ENCODE measurements at places on chromosomes 7 and 10. TPM values are rescaled to one million over a fixed set of nuclear protein-coding genes. Genes with fewer than 3 reads are reported as not detected.

The PDE1C gene
- 5.9 TPM for total RNA-seq

- DNase-seq = no peak
Measured at GRCh38 chr7:116806046-116806944, 56.1 kb upstream of the CAPZA2 start.

DNA sequence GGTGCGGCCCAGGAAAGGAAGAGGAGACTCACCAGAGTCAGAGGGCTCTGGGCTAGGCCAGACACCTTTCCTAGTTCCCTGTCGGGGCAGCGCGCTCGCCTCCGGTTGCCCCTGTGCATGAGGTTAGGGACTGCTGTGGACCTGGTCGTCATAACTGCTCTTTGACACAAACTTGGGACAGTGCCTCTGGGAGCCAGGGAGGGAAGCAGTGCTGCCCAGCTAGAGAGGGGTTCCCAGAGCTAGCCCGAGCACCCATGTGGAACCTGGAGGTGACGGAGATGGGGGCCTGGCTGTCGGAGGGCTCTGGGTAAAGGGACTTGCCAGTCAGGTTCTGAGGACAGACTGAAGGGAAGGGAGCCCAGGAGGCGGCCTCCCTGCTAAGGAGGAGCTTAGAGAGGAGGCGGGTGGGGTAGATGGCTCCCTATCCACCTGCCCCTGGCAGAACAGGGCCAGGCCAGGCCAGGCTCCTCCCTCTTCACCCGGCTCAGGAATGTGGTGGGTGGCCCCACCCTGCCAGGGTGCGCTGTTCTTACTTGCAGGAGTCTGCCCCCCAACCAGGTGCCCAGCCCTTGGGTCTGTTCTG is 29.7 kb downstream of the AGAP3 start:
- no peak for DNase-seq

DNA sequence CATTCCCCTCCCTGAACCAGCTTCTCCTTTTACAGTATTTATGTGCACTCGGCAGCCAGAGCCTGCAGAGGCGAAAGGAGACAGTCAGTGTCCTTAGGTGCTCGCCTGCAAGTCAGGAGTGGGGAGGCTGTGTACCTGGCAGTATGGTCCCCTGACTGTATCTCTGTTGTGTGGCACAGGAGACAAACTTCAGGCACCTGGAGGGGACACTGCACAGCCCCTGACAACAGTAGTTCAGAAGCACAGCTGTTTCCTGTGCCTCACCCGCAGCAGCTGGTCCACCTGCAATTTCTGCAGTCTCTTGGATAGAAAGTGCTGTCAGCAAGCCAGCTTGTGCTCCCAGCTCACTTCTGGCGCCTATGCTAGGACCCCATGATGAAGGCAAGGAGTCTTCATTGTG is 73.4 kb upstream of the LAMB4 start:
- no peak for DNase-seq

The GPR22 gene
- not detected for total RNA-seq

The SOSTDC1 gene
- total RNA-seq = 1.6 TPM

- DNase-seq = no peak
Measured at GRCh38 chr7:631964-632830, 94.3 kb upstream of the DNAAF5 start.

GRCh38 chr7:79761876-79762429 is 308.5 kb upstream of the MAGI2 start:
- no peak for DNase-seq

DNA sequence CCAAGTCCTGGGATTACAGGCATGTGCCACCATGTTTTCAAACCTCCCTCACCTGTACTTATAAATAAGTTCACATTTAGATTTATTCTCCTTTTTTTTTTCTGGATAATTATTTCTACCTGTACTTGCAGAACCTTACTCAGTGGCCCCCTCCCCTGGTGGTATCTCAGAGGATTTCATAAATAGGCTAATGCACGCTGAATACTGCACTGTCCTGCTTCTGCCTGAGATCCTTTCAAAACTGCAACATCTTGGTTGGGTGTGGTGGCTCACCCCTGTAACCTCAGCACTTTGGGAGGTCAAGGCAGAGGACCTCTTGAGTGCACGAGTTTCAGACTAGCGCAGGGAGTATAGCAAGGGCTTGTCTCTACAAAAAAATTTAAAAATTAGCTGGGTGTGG is 4.6 kb upstream of the BLVRA start:
- DNase-seq = no peak

DNA sequence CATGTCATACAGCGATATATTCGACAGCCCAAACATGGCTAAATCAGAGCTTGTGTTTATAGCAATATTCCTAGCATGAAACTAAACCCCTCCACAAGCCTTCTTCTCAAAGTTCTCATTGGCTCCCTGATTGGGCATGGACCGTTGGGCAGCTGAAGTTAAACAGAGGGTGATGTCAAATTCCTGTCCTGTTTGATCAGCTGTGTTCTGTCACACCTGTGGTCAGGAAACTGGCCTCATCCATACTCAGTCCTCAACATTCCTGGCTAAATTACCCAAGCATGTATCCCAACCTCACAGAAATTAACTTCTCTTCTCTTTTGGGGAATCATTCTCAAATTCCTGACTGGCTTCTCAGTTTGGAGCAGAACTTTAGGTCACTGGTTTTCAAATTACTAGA is 107.9 kb downstream of the ODAD2 start:
- no peak for DNase-seq

The POLD2 gene
- total RNA-seq = 40.5 TPM

The TYW1B gene
- total RNA-seq = 2.5 TPM

DNA sequence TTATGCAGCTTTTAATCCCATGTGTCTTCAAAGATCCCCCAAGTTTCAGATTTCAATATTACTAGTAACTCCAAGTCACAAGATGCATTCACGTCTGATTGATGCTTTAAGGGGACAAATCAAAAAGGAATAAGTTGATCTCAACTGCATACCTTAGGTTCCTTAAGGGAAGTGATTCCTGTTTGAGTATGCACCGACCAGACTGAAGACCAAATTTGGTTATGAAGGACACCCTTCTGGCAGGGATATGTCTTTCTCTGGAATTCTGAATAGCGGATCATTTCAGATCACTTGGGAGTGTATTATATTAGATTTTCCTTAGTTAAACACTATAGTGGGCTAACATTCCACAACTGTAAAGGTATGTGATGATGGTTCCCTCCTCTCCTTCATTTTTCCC is 4.3 kb downstream of the KIF5B start:
- DNase-seq = no peak

The OR6B1 gene
- not detected for total RNA-seq

GRCh38 chr10:96678725-96679124 is 41.6 kb downstream of the PIK3AP1 start:
- no peak for DNase-seq

GRCh38 chr7:55164527-55164926 is 145.7 kb downstream of the EGFR start:
- DNase-seq = no peak

The EGFR gene
- 38.9 TPM for total RNA-seq

DNA sequence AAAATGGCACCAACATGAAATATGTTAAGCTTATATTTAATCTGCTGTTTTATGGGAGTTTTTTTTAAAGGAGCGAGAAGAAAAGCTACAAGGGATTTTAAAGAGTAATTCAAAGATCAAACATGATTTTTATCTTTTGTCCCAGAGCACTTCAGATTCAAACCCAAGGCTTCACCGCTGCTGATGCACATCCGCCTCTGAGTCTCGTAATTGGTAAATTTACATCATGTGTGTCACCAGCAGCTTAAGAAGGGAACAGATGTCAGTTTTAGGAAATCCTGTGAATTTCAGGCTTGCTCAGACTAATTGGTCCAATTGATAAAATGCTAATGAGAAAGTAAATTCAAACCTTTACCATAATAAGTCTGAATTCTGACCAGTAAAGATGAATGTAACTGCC is 406.3 kb downstream of the GFRA1 start:
- no peak for DNase-seq

DNA sequence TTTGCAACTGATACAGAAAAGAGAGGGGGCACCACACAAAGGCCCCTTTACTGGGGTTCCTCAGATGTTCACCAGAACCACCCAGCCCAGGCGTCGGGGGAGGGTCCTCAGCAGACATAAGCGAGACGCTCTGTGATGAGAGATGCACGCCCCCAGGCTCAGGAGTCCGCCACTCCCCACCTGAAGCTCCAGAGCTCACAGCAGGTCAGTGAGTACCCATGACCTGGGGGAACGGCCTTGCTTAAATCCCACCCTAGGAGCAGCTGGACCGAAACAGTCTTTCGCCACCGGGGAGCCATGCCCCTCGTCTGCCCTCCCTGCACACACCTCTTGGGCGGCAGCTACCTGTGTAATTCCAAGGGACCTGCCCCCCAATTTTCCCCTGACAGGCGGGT is 2.8 kb downstream of the CRYGN start:
- DNase-seq = peak; percentile 62

GRCh38 chr10:102324061-102324460 is 71.4 kb upstream of the NFKB2 start:
- DNase-seq = no peak

The GRM3 gene
- total RNA-seq = not detected

- DNase-seq = no peak
Measured at GRCh38 chr7:132450188-132450587, 126.1 kb downstream of the PLXNA4 start.

The AKR1C8 gene
- total RNA-seq = not detected

DNA sequence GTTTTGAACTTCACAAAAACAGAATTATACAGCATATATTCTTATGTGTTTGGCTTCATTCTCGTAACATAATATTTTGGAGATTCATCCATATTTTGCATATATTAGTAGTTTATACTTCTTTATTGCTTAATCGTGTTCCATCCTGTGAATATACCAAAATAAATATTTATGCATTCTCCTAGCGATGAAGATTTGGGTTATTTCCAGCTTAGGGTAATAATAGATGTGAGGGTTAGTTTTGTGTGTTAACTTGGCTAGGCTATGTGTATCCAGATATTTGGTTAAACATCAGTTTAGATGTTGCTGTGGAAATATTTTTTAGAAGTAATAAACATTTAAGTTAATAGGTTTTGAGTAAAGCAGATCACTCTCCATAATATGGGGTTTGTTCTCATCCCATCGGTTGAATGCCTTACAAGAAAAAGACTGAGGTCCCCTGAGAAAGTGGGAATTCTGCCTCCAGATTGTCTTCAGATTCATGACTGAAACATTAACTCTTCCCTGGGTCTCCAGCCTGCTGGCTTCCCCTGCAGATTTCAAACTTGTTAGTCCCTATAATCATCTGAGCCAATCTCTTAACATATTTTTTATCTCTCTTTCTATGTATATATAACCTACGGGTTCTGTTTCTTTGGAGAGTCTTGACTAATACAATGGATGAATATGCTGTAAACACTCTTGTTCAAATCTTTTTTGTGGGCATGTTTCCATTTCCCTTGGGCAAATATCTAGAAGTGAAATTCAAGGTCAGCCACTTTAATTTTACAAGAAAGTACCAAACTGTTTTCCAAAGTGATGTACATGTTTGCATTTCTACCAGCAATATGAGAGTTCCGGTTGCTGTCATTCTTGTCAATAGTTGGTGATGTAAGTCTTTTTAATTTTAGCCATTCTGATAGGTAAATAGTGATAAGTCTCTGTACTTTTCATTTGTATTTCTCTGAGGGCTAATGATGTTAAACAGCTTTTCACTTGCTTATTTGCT is 48.7 kb downstream of the PDK4 start:
- DNase-seq = no peak

GRCh38 chr10:1706711-1707110 is 30.6 kb downstream of the ADARB2 start:
- no peak for DNase-seq

GRCh38 chr7:112997831-112998230 is 88.8 kb downstream of the GPR85 start:
- DNase-seq = no peak

The ANKRD30A gene
- not detected for total RNA-seq

- no peak for DNase-seq
Measured at GRCh38 chr10:17989908-17990767, 38.4 kb downstream of the SLC39A12 start.

DNA sequence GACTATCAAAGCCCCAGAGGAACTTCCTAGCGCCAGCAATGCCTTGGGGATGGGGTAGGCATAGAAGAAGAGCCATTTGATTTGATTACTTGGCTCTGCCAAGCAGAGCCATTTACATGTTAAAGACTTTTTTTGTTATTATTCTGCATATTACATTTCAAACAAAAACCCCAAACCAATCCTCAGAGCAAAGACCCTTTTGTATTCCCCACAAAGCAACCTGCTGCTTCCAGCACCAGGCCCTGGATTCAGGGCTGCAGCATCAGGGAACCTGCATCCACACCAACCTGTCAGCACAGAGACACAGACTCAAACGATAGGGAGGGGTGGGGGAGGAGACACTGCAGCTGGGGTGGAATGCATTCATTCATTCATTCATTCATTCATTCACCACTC is 73.2 kb downstream of the GRID1 start:
- DNase-seq = peak; percentile 19

- no peak for DNase-seq
Measured at GRCh38 chr10:93068411-93069244, 5.1 kb upstream of the CYP26A1 start.

DNA sequence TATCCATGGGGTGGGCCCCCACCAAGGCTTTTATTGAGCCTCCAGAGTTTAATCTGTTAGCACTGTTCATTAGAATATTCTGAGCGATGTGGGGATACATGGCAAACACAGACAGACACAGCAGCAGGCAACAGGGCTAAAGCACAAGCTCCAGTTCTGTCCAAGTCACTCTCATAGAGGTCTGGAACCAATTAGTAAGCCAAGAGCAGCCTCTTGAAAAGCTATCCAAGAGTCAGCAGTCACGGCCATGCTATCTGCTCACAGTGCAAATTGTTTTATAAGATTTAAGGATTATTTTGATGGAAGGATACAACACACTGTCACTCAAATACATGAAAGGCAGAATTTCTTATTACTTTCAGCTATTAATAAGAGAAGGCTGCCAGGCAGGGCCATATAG is 86.4 kb upstream of the DGKB start:
- no peak for DNase-seq

DNA sequence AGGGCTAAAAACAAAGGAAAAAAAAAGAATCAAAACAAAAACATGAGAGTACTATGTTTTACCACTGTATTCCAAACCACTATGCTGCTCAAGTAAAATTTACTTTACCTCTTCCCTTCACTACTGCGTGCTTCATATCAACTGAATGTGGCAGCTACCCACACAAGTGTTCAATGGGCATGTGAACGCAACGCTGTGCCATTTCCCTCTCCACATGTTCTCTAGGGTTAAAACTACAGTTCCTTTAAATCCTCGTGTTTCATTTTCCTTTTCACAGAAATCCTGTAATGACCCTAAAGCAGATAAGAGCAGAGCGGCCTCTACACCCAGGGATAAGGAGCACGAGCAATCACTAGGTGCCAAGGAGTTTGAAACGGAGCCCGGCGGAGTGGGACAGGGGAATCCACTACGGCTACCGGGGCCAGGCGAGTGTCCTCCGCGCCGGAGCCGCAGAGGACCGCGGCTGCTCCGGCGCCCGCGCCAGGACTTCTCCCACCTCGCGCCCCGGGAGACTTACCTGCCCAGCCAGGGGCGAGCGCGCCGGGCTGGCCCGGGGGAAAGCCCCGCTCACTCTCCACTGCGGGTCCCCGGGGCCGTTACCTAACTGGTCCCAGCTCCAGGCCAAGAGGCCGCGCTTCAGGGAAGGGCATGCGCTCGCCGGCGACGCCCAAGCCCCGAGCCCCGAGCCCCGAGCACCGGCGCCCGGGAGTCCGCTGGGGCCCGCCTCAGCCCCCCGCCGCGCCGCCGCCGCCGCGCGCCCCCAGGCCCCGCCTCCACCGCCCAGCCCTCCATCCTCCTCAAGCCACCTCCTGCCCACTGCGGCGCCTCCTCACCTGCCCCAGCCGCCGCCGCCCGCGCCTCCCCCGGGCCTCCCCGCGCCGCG is 711 bp downstream of the NAMPT start:
- DNase-seq = peak; percentile 82

The AKR1C3 gene
- total RNA-seq = 6.1 TPM

The RTKN2 gene
- total RNA-seq = not detected

All from sigmoid colon (tissue), 7 donors.